ENCODE measurements at places on chromosomes 12 and 14.

DNA sequence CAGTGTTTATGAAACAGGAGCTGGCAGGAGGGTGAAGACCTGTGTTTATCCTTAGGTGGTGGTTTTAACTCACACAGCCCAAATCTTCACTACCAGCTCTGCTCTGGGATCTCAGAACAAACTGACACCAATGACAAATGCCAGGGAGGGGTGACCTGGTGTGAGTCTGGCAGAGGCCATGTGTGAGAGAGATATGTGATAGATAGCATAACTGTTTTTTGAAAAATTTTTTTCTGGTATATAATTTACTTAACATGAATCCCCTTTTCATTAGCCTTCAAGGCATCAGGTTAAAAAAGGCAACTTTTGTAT is 51.5 kb downstream of the SLC38A4 start:
- no peak for DNase-seq

GRCh38 chr14:70886421-70887206 is 20.6 kb upstream of the PCNX1 start:
- DNase-seq = peak; percentile 49

GRCh38 chr12:132167611-132168310 is 23.5 kb downstream of the NOC4L start:
- no peak for DNase-seq

DNA sequence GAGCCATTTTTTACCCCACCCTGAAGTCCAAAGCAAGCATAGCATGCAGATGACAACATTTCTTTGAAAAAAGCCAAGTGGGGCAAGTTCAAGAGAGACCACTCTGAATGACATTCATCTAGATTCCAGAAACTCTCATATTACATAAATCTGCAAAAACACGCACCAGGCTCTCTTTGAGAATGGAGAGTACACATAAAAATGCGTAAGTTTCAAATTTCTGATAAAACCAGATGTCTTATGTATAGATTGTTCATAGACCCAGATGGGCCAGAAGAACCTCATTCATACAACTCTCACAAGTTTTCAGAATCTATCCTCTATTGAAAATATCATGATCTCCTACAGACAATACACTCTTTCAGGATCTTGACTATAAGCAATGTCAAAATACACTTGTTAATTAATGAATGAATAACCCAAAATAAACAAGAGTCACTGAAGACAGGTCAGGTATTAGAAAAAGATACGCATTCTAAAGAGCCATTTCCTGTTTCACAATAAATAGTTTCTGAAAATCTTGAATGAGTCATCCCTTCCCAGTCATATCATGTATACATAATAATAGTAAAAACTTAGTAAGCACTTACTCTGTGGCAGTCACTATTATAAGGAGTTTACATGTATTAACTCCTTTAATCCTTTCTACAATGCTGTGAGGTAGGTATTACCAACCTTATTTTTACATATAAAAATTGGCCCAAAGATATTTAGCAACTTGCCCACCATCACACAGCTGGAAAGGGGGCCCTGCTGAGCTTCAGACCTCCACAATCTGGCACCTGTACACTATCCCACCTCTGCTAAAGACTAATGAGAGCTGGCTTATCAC is 72.0 kb downstream of the PPP2R5E start:
- no peak for DNase-seq

GRCh38 chr12:124481772-124482566 is 85.4 kb downstream of the NCOR2 start:
- DNase-seq = no peak

GRCh38 chr14:68079941-68080697 is 260.5 kb downstream of the RAD51B start:
- no peak for DNase-seq

DNA sequence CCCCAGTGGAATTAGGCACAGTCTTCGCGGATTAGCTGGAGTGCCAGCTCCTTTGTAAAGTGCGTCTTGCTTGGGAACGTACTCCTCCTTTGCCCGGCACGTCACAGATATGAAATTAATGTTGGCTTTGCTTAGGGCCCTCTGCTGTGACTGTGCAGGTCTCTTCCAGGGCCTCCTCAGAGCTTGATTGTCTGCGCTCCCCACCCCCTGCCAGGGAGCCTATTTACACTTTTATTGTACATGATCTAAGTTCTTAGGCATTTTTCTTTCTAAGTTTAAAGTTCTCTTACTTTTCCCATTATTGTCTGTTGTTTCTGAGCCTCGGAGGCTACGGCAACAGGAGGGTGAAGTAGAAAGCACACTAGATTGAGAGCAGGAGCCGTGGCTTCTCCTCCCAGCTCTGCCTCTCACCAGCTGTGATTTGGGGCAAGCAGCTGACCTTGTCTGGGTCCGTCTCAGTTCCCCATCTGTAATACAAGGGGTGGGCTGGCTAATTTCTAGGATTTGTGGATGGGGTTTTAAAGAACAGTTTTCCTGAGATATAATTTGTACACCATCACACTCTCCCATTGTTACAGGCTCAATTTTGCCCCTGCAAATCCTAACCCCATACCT is 81.8 kb downstream of the TSPAN9 start:
- no peak for DNase-seq

GRCh38 chr14:31389946-31390345 is 30.4 kb downstream of the HEATR5A start:
- DNase-seq = no peak

DNA sequence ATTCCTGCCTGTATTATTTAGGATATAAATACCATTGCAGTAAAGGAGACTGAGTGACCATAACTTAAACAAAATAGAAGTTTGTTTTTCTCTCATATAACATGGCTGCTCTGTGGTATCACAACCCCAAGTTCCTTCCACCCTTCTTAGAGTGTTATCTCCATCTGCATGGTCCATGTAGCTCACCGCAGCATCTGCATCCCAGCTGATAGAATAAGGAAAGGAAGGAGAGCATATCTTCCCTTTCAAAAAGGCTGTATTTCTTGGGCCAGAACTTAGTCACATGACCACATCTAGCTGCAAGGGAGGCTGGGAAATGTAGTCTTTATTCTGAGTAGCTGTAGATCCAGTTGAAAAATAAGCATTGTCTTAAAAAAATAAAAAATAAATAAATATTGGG is 184.8 kb upstream of the NUDT4 start:
- no peak for DNase-seq

DNA sequence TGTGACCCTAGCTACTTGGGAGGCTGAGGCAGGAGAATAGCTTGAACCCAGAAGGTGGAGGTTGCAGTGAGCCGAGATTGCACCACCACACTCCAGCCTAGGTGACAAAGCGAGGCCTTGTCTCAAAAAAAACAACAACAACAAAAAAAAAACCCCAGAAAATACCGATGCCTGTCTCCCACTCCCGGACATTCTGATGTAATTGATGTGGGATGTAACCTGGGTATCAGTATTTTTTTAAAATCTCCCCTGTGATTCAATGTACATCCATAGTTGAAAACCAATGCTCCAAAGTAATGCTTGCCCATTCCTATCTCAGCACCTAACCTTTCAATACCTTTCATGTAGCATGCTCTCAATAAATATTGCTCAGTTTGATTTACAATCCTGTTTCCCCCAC is 11.7 kb upstream of the TMED10 start:
- no peak for DNase-seq

- DNase-seq = no peak
These were observed 178.2 kb downstream of the BCL11B start for GRCh38 chr14:99093532-99094517.

DNA sequence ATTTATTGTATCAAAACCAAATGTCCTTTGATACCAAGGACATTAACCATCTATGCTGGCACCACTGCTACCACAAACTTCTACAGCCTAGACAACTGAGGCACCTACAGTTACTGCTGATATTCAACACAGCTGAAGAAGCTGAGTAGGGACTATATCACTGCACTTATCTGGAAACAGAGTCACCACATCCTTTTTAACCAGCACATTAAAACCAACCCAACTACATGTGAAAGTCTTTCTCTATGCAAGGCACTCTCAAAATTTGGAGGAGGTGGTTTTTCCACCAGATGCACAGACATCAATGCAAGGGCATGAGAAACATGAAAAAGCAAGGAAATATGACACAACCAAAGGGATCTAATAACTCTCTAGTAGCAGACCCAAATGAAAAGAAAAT is 7.7 kb upstream of the SFSWAP start:
- DNase-seq = no peak

DNA sequence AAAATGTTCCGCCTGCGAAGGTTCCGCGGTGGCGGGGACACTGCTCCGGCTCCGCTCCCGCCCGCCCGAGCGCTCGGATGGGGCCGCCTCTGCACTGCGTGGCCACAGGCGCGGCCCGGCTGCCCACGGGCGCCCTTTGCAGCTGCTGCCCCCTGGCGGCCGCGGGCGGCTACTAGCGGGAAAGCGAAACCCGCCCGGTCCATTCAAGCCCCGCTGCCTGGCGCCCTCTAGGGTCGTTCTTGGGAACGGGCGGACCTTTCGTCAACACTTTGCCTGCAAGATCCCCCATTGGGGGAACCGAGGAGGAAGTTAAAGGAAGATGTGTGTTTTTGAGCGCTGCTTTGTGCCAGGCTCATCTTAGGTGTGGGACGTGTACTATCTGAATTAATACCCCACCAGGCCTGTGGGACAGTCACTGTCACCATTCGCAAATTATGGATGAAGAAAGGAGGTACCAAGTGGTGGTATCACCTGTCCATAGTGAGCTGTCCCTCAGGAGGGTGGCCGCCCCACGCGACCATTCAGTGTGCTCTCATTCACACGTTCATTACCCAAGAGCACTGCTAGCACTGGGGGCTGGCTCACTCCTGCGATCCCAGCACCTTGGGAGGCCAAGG is 19.4 kb downstream of the GPR132 start:
- DNase-seq = peak; percentile 90

DNA sequence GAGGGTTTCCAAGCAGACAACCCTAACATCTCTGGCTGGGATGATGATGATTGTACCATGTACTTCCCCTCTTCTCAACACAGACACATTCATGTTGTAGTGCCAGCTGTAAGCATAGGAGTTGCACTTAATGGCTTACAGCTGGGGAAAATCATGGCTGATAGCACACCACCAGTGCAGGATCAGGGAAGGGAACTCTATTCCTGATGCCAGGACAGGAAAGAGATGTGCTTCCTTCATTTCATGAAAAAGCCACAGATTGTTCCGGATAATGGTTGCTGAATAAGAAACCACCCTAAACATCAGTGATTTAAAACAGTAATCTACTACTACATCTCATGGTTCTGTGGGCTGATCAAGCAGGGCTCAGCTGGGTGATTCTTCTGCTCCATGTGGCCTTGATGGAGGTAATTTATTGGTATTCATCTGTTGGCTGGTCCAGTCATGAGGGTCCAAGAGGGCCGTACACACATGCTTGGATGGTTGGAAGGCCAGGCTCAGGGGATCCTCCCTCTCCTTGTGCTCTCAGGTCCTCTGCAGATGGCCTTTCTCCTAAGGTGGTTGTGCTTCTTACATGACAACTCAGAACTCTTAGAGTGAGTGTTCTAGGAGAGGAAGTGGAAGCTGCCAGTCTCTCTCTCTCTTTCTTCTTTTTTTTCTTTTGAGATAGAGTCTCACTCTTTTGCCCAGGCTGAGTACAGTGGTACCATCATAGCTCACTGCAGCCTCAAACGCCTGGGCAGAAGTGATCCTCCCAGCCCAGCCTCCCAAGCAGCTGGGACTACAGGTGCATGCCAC is 16.5 kb downstream of the TRAF3 start:
- DNase-seq = no peak

- DNase-seq = peak; percentile 80
These were observed at the start of gene FRMD6 for GRCh38 chr14:51651388-51652167. Gene FRMD6, plus strand, starts transcription at chr14:51651910. Its CDS starts 37,927 bp downstream, at chr14:51689837.

GRCh38 chr12:71786829-71787228 is 32.2 kb downstream of the RAB21 start:
- no peak for DNase-seq

DNA sequence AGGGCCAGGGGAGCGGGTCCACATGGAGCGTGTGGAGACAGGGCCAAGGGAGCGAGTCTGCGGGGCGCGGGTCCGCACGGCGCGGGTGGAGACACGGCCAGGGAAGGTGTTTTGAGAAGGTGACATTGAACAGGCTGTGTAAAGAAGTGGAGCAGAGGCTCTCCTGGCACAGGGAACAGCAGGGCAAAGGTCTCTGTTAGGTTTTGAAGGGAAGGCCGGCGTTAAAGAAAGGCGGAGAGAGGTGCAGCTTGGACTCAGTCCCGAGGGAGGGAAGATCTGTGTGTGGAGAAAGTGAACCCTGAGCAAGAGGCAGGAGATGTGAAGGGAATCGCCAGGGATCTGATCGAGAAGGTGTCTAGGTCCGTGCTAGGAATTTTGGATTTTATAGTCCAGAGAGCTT is 1.8 kb downstream of the PXMP2 start:
- DNase-seq = no peak

- no peak for DNase-seq
These were observed 72.1 kb upstream of the RTL1 start for GRCh38 chr14:100975671-100976070.

GRCh38 chr14:99248761-99249171 is 23.2 kb downstream of the BCL11B start:
- DNase-seq = no peak
